ENCODE measurements at places on chromosomes 4 and X.

DNA sequence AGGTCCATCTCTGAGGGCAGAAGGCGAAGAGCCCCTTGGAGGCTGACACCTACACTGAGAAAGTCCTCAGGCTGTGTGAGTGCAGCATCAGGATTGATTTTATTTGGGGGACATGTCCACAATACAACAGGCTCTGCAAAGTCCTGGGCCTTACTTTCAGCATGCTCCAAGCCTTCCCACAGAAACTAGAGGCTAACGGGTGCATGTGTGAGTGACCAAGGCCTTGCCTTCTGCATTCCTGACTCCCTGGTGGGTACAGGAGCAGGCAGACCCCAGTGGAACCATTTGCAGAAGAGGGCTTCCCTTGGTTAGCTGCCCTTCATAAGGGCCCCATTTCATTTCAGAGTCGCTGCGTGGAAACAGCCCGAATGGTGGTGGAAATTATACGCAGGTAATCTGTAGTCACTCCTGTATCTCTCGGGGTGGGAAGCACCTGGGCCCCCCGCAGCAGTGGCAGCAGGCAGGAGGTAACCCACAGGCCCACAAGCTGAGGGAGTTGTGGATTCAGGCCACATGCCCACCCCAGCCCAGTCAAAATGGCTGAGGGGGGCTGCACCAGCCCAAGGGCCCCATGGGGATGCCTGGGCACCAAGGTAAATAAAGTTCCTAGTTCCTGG lies 37.7 kb downstream of the NSG1 start:
- no peak for DNase-seq

DNA sequence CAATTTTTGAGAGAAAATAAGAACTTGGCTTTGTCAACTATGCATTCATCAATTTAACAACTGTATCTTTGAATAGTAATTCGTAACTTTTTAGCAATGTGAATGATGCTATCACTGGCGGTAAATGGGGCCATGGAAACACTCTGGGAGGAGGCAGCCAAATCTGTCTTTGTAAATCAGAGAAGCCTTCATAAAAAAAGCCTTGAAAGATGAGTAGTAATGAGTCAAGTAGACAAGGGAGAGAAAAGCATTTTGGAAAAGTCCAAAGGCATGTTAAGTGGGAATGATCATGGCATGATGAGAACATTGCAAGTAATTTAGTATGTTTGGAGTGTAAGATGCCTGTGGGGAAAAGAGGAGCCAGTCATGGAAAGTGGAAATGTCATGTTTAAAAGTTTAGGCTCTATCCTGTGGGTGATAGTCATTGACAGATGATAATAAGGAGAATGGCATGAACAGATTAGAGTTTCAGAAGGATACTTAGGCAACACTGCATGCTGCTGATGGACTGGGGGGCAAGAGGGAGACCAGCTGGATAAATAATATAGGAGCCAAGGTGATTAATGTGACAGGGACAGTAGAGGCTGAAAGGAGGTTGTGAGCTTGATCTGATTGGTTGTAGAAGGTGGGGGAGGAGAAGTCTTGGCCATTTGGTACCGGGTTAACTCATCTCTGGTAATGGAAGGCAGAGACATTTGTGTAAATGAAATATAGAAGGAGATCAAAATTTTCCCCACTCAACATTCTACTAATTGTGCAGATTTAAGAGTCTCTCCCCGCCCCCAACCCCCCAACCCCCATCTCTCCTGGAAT lies 16.3 kb downstream of the SPRY1 start:
- DNase-seq: no peak

DNA sequence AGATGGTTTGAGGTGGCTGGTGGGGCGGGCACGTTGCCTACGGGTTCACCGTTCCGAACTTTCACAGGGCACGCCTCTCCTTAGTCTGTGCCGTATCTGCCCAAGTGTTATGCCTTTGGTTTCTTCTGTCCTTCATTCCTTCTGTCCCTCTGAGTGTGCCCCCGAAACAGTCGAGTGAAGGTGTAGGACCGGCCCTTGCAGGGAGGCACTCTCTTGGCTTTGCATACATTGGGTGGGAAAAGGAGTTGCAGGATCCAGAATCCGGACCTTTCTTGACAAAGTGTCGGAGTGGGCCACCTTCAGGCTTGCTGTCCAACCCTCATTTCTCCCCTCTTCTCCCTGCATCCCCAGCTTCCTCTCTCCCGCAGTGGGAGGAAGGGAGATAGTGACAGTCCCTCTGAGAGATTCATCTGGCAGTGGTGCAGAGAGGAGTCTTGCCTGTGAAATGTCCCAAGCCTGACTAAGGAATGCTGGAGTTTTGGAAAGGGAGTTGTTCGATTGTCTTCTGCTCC lies 569 bp downstream of the ARFIP1 start:
- DNase-seq: no peak

GRCh38 chrX:129983575-129984110 lies 1.2 kb downstream of the BCORL1 start:
- no peak for DNase-seq

- DNase-seq: no peak
Observed at GRCh38 chrX:15499976-15500375, 631 bp upstream of the BMX start.

GRCh38 chr4:94408549-94409374 lies 43.0 kb upstream of the PDLIM5 start:
- DNase-seq: no peak

- no peak for DNase-seq
Observed at GRCh38 chrX:150573702-150574101, 5.3 kb downstream of the MTM1 start.

DNA sequence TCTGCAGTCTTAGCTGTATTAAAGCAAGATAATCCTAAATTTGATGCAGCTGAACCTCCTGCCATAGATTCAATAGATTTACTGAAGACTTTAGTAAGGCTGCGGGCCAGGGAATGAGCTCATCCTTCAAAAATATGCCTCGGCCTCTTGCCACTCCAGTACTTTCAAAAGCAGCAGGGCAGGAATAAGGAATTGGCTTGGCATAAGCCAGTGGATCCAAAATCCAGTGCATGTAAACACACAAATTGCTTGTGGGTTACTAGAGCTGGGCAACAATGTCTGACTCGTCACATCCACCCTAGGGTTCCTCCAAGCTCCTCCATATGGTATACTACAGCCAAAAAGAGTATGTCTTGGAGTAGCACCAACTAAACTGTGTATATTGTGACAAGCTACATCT lies 165.0 kb downstream of the AMELX start:
- DNase-seq: no peak

GRCh38 chr4:76987153-76987591 lies 37.6 kb downstream of the SEPTIN11 start:
- no peak for DNase-seq

DNA sequence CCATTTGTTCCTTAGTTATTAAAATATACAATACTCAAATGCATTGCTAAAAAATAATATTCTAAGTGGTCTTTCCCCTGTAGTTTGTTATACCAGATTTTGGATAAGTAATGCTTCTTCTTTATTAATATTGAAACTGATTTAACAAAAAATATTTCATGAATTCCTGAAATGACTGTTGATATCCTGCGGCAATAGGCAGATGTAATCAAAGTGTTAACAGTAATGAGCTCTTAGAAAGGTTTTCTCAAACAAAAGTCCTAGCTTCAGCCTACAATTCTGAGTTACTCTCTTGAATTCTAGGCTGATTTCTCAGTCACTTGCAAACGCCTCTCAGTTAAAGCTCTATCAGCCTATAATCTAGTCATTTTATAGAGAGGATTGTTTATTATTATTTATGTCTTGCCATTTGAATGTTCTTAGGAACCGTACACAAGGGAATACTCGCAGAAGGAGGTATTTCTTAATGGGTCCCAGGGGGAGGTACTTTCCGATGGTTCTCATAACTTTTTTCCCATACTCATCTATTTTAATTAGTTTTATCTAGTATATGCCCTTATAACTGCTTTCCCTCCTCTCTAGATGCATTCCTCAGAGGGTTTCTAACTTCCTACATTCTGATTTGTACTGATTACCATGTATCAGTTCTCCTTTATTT lies 96.8 kb downstream of the FNIP2 start:
- no peak for DNase-seq

- DNase-seq: no peak
Observed at GRCh38 chr4:163913571-163913970, 419.1 kb downstream of the TMA16 start.

GRCh38 chrX:20230406-20230805 lies 36.3 kb downstream of the RPS6KA3 start:
- DNase-seq: no peak

- DNase-seq: no peak
Observed at GRCh38 chr4:39441593-39441992, 17.1 kb downstream of the RPL9 start.

GRCh38 chr4:42655269-42655637 lies 1.7 kb downstream of the ATP8A1 start:
- DNase-seq: no peak

DNA sequence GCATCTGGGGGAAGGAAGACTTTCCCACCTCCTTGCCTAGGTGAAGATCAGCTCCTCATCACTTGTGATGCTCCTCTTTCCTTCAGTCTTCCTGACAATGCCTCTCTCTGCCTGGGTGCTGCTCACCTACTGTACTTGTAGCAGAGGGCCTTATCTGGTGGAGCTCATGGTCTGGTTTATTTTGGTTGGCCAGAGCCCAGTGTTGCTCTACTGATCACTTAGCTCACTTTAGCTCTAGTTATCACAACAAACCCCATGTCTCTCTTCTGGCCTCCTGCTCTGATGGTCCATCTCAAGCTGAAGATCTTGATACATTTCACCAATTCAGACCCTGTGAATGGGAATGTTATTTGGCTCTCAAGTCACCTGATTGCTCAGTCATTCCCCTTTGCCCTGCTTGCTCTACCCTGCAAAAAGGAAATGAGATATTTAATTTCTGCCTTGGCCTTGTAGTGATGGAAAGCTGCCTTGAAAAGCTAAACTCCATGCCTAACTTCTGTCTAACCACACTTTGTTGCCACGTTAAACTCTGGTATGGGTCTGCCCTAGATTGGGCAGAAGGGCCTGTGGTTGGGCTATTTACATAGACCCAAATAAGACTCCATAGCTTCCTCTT lies 30.3 kb upstream of the ADH1C start:
- no peak for DNase-seq

- no peak for DNase-seq
Observed at GRCh38 chrX:119238557-119238956, 2.5 kb downstream of the PGRMC1 start.

DNA sequence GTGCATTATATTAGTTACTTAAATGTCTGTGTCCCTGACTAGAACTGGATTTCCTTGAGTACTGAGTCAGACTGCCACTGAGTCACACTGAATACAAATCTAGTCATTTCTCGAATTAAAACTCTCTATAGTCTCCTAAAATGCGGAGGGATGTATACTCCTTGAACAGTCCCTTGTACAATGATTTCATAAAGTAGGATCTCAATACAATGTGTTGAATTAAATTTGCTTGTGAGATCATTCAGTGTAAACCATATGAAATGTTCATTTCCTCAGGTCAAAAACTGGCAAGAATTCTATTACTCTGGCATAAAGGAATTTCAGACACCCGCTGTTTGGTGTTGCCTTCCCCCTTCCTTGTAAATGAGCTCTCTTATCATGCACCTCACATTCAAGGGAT lies 17.5 kb upstream of the FAM241A start:
- DNase-seq: no peak

DNA sequence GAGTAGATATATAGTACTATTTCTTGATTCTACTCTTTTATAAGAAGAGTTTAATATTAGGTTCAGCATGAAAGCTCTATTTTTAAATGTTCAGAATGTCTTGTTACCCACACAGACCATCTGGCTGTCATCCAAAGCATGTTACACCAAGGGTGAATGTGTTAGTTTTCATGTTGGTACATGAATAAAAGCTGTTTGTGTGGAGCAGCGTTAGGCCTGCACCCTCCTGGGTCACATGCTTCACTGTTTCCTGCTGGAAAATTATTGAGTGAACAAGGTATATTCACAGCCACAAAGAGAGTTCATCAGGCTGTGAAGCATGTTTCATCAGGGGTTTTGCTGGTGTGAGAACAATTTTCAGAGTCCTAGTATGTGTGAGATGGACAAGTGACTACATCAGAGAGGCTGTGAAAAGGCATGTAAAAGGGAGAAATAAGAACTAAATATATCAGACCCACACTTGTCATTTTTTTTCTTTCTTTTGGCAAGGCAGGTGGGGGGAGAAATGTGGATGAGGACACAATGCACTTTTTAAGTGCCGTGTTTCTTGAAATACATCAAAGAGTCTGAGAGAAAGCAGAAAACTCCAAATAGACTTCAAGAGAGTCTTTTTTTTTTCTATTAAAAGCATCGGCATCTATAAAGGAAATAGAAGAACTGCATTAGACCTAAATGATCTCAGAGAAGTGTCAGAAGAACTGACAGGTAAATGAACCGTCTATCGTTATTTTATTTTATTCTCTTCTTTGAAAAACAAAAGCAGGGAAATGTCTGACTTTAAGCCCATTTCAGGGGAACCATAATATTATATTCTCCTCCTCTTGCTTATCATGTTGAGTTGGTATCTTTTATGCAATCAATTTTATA lies 2429.7 kb downstream of the PCDH7 start:
- DNase-seq: no peak

GRCh38 chr4:26873391-26874026 lies 12.9 kb downstream of the STIM2 start:
- DNase-seq: peak; percentile 38

DNA sequence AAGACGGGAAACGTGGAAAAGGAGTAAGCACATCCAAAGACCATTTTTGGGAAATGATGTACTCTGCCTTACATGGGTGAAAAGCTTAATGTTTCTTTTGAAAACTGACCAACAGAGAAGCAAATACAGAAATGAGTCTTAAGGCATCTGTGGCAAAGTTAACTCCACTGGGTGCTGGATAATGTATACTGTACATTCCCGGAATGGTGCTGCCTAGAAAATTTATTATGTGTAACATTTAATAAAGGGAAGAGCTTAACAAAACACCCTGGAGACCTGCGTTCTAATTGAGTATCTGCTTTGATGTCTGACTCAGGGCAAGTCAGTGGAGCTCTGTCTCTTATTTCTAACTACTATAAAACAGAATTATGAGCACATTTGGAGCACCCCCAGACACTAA lies 230.2 kb downstream of the MID1 start:
- no peak for DNase-seq

DNA sequence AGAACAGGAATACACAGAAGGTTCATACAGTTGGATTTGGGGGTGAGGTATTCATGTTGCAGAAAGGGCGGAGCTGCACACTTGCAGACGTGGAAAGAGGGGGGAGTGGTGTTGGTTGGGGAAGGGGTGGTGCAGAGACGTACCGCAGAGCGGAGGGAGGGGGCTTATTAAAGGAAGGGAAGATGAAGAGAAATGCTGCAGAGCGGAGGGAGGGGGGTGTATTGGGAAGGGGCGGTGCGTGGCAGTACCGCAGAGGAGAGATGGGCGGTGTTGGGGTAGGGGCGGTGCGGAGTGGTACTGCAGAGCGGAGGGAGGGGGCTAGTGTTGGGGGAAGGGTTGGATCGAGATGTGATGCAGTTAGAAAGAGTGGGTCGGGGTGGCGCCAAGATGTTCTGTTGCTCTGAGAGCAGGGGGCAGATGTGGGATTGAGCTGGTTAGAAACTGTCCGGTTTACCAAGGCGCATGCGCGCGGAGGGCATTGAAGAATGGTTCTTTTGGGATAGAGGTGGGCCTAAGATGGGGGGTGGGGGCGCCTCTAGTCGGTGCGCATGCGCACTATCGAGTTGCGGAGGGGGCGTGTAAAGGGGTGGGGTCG lies 900 bp downstream of the TRO start:
- peak; percentile 13 for DNase-seq

- DNase-seq: no peak
Observed at GRCh38 chr4:73869130-73870055, at the start of gene CXCL1. CXCL1 (plus strand) TSS chr4:73869393; CDS start chr4:73869471, 78 bp downstream.

GRCh38 chr4:120918788-120919187 lies 3.7 kb downstream of the PRDM5 start:
- no peak for DNase-seq

GRCh38 chrX:4094926-4095325 lies 381.5 kb upstream of the PRKX start:
- DNase-seq: no peak

GRCh38 chr4:169662206-169662605 lies 41.8 kb downstream of the CLCN3 start:
- no peak for DNase-seq

Data from stimulated activated CD8-positive, alpha-beta memory T cell treated with anti-CD3 and anti-CD28 coated beads, Interleukin-12 subunit alpha, Interleukin-12 subunit beta, amount 100 ng/mL, for 4 hours (primary cell).